Panc1 (cell line): ENCODE measurements at places on chromosomes 13 and 19. TPM values are rescaled to one million over a fixed set of nuclear protein-coding genes. Genes with fewer than 3 reads are reported as not detected.

- no peak for DNase-seq
Observed at GRCh38 chr13:107427536-107427935, 787.8 kb downstream of the LIG4 start.

- DNase-seq, result no peak
Observed at GRCh38 chr13:46184277-46184699, 2.3 kb upstream of the LCP1 start.

- no peak for DNase-seq
Observed at GRCh38 chr13:23716401-23716800, 146.2 kb downstream of the TNFRSF19 start.

Gene CGB7
- total RNA-seq, result 0.95 TPM

Gene ZNF382
- 1.6 TPM for total RNA-seq

GRCh38 chr13:58587183-58587582 is 955.6 kb downstream of the PCDH17 start:
- DNase-seq, result no peak

- DNase-seq, result peak; percentile 30
Observed at GRCh38 chr19:15101479-15102082, 5.6 kb upstream of the SYDE1 start.

DNA sequence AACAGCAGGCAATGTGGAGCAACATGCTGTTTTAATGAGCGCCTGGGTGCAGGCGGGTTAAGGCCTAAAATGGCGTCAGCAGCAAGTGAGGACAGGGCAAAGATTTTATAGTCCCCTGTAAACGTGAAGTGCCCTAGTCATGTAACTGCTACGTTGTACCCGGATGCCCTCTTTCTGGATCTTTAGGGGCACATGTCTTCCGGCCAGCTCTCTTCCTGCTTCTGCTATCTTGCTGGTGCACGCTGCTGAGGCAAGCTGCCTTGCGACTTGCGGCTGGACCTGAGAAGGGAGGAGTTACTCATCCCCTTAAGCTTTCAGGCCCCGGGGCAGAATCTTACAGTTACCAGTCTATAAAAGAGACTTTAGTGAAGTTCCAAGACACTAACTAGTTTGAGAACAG is 303.6 kb upstream of the DACH1 start:
- DNase-seq, result no peak

Gene SLC8A2
- 0.10 TPM for total RNA-seq

- no peak for DNase-seq
Observed at GRCh38 chr13:90382425-90382824, 965.1 kb upstream of the MIR17HG start.

- no peak for DNase-seq
Observed at GRCh38 chr19:46021531-46022041, 1.3 kb downstream of the PGLYRP1 start.

DNA sequence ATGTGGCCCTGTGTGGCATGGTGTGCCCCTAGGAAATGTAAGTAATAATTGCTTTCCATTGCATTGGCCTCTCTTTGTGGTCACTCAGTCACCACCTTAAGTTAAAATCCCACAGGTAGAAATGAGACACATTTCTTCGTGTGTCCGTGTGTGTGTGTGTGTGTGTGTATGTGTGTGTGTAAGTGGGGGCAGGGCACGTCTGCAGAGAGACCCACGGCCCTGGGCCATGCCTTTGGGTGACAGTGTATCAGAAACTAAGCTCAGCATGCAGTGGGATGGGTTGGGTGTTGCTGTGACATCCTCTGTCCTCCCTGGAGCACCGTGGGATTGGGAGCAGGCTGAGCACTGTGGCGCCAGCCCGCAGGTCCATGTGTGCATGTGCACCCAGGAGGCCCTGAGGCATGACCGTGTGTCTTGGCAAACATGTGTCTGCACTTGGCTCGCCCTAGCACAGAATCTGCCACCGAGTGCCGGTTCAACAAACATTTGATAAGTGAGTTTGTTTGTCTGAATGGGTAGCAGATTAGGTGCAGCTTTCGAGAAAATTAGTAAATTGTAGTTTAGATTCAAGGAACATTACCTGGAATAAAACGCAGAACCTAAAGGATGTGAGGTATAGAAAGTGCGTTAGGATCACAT is 91.8 kb downstream of the WTIP start:
- no peak for DNase-seq

GRCh38 chr19:50661766-50662650 is 12.8 kb downstream of the C19orf81 start:
- DNase-seq, result no peak

- DNase-seq, result no peak
Observed at GRCh38 chr13:103625194-103625593, 559.0 kb upstream of the SLC10A2 start.

- no peak for DNase-seq
Observed at GRCh38 chr19:11164879-11165406, 9.4 kb upstream of the SPC24 start.

DNA sequence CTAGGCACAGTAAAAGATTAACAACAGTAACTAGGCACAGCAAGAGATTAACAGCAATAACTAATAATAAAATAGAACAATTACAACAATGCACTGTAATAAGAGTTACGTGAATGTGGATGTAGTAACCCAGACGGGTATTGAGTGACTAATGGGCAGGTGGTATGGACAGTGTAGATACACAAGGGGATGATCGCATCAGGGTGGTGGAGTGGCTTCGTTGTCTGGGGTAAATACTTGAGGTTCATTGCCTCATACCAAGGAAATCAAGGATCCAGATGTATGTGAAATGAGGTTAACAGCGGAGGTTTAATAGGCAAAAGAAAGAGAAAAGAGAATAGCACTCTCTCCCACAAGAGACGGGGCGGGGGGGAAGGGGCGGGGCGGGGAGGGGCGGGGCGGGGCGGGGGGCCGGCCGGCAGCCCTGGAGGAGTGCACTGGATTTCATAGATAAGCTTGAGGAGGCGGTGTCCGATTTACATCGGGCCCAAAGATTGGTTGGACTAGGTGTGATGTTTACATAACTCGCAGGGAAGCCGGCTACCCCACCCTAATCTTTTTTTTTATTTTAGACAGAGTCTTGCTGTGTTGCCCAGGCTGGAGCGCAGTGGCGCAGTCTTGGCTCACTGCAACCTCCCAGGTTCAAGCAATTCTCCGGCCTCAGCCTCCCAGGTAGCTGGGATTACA is 106.3 kb downstream of the KCTD15 start:
- no peak for DNase-seq

Gene PRSS57
- not detected for total RNA-seq

DNA sequence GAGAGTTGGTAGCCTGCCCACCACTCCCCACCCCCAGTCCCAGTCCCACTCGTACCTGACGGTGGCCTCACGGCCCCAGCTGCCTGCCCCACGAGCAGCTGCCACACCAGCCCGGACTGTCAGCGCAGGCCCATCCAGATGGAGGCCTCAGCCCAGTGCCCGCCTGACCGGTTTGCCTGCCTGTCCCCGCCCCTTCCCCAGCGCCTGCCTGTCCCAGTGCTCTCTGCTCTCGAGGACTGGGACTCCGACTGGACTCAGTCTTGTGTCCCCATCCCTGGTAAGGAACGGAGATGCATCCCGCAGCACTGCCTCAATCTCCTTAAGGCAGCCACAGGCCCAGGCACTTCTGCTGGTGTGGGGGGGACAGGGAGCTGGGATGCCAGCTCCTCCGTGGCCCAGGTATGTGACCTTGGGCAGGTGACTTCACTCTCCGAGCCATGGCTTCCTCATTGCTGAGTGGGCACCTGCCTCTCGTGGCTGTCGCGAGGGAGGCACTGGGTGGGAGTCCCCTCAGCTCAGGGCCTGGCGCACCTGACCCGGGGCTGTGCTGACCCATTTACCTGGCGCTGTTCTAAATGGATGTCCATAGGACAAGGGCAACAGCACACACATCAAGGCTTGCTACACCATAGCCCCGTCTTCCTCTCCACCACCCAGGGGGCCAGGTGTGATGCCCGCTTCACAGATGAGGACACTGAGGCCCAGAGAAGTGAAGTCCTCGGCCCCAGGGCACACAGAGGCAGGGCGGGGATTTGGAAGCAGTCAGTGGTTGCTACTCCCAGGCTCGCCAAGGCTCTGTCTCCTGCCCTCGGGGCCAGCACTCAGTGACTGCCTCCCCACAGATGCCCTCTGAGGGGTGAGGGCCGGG is at the start of gene NKPD1:
Gene NKPD1 (minus strand): TSS at position 113 of the 868 bp plus-strand sequence. CDS start 832 bp downstream, outside the sequence.
- DNase-seq, result no peak

DNA sequence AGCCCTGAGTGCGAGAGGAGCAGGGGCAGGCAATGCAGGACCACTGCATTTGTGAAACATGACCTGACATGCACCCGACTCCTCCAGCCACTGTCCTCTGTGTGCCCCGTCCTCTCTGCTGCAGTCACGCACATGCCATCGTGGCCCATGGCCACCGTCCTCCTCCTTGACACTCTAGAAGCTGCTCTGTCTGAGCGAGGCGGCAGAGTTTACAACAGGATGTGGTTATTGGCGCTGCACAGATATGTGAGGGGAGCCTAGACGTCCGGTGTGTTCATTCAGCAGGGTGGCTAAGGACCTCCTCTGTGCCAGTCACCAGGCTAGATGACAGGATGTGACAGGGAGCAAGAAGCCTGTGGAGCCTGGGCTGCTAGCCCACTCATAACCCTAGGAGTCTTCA is 277.8 kb downstream of the FOXO1 start:
- no peak for DNase-seq

DNA sequence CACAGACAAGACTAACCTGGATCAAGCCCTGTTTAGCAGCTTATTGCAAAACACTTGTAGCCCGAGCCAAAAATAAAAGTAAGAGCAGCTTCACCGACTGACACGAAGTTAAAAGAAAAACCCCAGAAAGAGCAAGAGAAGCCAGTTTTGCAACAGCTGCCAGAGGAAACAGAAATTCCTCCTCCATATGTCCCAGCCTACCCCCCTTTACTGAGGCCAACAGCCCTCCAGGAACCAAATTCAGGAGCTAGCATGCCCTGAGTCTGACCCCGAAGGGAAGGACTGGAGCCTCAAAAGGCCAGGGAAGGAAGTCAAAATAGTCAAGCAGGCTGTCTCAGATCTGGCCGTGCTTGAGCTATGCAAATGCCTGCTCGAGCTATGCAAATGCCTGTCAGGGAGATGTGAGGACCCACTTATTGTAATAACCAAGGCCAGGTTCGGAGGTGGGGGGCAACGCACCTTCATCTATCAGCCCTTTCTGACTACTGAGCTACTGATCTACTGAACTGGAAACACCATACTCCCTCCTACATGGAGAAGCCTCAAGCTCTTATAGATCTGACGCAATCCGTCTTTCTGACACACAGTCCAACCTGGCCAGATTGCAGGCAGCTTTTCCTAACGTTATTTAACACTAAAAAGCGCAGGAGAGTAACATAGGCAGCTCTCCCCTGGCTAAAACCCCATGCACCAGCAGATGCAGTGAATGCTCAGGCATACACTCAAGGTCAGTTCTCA is 6.7 kb downstream of the SIGLEC11 start:
- no peak for DNase-seq

Gene EEF1AKMT1
- total RNA-seq, result 5.4 TPM

Gene YJEFN3
- total RNA-seq, result 6.1 TPM

DNA sequence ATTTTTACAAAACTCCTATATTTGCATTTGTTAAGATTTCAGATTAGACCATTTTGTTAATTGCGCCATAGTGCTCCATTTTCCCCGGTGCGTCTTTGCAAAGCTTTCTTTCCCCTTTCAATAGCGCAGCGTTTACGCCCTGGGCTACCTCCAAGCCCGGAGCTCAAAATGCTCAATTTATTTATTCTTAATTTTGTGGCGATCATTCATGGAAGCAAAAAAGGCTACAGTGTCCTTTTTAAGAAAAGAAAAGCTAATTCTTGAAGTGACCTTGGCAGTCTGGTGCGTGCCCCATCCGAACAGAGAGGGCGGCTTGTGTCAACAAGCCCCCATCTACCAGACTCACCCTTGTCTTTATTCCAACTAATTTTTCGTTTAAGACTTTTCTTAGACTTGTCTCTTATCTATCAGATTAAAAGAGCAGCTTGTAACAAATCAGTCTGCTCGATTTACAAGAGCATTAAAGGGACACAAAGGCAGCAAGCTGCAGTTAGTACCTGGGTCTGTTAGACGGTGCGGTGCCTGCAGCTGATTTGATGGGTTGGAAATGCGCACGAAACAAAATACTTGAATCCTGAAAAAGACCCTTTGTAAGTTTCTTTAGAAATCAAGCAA is 30.1 kb downstream of the GSX1 start:
- no peak for DNase-seq
